ENCODE measurements at places on chromosomes 16 and 17. TPM values are rescaled to one million over a fixed set of nuclear protein-coding genes. Genes with fewer than 3 reads are reported as not detected.

Gene UBB
- total RNA-seq = 909 TPM

DNA sequence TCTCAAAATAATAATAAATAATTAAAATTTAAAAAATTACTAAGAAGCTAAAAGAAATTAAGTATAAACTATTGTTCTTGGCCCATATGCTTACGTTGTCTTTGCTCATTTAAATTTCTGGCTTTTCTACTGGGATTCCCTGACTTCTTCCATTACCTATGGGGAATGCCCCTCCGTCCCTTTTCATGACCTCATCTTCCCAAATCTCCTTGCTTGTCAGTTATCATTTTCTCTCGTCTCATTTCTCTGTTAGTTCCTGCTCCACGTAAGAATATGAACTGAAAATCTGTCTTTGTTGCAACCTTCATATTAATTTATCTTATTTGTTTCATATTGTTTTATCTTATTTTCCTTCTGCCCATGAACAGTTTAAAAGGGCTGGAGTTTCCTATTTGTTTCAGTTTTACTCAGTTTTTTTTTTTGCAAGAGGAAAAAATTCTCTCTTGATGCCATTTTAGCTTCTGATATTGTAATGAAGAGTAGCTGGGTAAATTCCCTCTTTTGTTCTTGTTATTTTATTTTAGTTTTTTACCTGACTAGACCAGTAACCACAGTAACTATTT is 2.5 kb upstream of the DNAJA2 start:
- H3K36me3 ChIP-seq = no peaks in the 10 kb centered on the region
- no peak overlapping the region for H3K4me3 ChIP-seq
- no peak for DNase-seq
- H3K4me1 ChIP-seq = peaks cover 40% of the 10 kb centered on the region

- no peak overlapping the region for H3K27ac ChIP-seq
- no peak for DNase-seq
- no peaks in the 10 kb centered on the region for H3K4me1 ChIP-seq
- no peak overlapping the region for H3K4me3 ChIP-seq
Observed at GRCh38 chr17:82160075-82160474, 52.6 kb downstream of the CCDC57 start.

Gene ATAD5
- 1.8 TPM for total RNA-seq

DNA sequence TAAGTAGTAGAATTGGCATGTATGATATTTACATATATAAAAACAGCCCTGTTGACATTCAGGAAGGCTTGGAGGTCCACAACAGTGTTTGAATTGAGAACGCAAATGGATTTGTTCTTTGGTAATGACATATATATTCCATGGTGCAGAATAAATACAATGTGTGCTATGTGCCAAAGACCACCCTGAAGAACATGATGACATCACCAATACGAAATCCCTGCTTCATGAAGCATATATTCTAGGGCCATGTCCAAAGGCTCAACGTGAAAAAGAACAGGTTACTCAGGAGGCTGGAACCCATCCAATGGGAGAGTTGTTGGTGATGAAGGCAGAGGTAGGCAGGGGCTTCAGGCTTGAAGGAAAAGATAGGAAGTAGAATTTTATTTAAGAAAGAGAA is 423.9 kb upstream of the MAF start:
- DNase-seq = no peak
- no peaks in the 10 kb centered on the region for H3K27me3 ChIP-seq
- H3K27ac ChIP-seq = no peak overlapping the region
- H3K4me1 ChIP-seq = no peaks in the 10 kb centered on the region
- no peaks in the 10 kb centered on the region for H3K36me3 ChIP-seq

DNA sequence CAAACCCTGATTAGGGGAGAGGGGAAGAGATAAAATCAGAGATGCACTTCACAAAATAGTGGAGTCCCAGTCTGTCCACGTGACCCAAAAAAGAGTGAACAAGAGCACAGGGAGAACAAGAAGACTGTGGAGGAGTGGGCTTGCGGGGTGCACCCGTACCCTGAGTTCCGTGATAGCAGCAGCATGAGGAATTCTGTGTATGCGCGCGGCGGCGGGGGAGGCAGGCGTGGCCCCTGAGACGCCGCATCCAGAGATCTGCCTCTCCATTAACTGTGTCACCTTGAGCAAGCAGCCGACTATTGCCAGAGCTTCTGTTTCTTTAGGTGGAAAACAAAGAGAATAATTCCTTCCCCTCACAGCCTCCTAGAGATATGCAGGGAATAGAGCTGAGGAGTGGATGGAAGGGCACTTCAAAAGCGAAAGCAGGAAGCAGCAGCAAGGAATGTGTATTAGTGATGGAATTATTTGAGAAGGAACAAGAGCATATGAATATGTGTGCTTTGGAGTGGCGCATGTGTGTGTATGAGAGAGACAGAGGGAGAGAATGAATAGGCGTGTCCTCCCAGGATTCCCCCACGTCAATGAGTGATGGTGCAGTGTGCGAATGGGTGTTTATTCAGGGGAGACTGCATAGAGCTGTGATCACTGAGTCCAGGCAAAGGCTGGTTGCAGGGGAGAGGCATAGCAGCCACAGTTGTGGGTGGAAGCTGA is 10.4 kb upstream of the SOX9 start:
- no peak overlapping the region for H3K27ac ChIP-seq
- DNase-seq = peak; percentile 19
- H3K27me3 ChIP-seq = peaks cover 39% of the 10 kb centered on the region
- peak overlapping the region; percentile 36 for H3K4me3 ChIP-seq
- H3K36me3 ChIP-seq = no peaks in the 10 kb centered on the region

DNA sequence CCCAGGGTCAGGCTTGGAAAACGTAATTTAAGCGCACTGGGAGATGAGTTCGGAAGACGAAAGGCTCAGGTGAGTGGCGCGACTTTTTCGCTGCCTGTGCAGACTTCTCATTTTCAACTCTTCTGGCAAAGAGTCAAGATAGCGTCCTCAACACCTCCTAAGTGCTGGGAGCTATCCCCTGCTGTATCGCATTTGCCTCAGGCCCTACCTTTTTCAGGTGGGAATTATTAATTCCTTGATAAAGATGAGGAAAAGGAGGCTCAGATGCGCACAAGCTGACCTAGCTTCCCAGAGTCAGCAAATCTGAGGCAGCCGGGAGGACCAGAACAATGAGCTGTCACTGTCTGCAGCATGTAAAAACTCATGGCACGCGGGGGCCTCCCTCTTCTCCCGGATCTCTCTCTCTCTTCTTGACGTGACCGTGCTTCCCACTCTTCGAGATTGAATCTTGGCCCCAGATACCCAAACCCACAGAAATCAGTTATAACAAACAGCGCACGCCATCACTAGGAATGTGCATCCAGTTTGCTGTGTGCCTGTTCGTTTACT is 512 bp upstream of the ADAMTS18 start:
- peaks cover 12% of the 10 kb centered on the region for H3K4me1 ChIP-seq
- H3K4me3 ChIP-seq = no peak overlapping the region
- DNase-seq = no peak
- H3K36me3 ChIP-seq = no peaks in the 10 kb centered on the region
- H3K27me3 ChIP-seq = peaks cover 9% of the 10 kb centered on the region

- no peaks in the 10 kb centered on the region for H3K27me3 ChIP-seq
- H3K4me1 ChIP-seq = peaks cover 55% of the 10 kb centered on the region
- H3K36me3 ChIP-seq = peaks cover 6% of the 10 kb centered on the region
Observed at GRCh38 chr17:60524463-60525327, 1.3 kb downstream of the APPBP2 start.

DNA sequence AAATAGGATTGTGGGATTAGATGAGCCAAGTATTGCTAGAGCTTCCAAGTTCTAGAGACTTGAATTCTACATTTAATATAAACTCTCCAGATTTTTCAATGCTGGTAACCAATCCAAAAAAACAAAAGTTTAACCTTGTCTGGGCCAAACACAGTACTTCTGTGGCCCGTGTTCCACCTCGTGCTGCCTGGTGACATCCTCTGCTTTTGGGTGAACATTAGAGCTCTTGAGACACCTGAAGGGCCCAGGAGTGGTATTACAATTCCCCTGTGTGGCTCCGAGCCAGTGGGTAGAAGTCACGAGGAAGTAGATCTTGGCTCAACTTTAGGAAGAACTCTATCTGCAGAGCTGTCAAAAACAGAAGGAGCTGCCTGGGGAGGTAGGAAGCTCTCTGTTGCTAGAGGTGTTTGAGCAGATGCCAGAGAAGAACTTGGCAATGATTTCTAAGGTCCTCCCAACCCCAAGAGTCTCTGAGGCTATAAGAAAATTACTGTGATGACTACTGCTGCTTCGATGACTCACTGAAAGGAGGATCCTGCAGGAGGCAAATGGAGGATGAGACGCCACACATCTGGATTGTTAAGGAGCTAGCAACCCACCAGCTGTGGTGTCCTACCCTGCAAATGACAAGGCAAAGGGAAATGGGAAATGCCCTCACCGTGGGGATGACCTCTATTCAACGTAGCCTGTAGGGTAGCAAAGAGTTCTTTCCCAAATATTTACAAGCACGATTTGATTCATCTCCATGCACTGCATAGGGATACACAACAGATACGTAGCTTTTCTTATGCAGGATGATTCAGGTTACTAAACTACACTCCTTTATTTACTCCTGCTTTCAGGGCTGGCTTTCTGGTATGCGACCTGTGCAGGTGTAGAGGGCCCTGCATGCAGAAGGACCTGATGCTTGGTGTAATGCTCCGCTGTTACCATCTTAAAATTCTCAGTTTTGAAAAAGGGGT is 45.8 kb upstream of the GAS7 start:
- DNase-seq = peak; percentile 69
- no peaks in the 10 kb centered on the region for H3K36me3 ChIP-seq
- no peak overlapping the region for H3K4me3 ChIP-seq
- no peaks in the 10 kb centered on the region for H3K4me1 ChIP-seq
- H3K27me3 ChIP-seq = no peaks in the 10 kb centered on the region

Gene METRN
- total RNA-seq = 16.3 TPM

- no peaks in the 10 kb centered on the region for H3K27me3 ChIP-seq
- H3K36me3 ChIP-seq = no peaks in the 10 kb centered on the region
- peaks cover 79% of the 10 kb centered on the region for H3K4me1 ChIP-seq
- H3K27ac ChIP-seq = no peak overlapping the region
- no peak overlapping the region for H3K4me3 ChIP-seq
Observed at GRCh38 chr17:75402026-75402425, 3.5 kb downstream of the GRB2 start.

Gene CLEC19A
- not detected for total RNA-seq

GRCh38 chr17:31869797-31870568 is 10.9 kb upstream of the COPRS start:
- peaks cover 100% of the 10 kb centered on the region for H3K36me3 ChIP-seq
- no peak for DNase-seq
- no peak overlapping the region for H3K27ac ChIP-seq

- no peak overlapping the region for H3K27ac ChIP-seq
- no peaks in the 10 kb centered on the region for H3K27me3 ChIP-seq
- DNase-seq = no peak
- H3K4me3 ChIP-seq = no peak overlapping the region
Observed at GRCh38 chr16:63096857-63097256, 1060.6 kb upstream of the CDH8 start.

DNA sequence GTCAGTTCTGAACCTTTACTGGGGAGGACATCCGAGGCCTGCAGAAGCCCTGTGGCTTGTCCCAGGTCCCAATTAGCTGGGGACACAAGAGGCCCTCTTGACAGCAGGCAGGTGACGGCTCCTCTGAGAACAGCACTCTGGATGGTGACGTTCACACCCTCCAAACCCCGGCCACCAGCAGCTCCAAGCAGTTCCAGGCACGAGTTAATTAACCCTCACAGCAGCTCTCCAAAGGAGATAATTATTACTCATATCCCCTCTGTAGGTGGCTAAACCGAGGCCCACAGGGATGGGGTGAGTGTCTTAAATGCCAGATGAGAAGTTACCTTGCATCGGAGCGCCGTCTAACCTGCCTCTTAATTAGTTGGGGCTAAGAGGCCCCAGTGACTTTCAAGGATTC is 168.9 kb upstream of the CIBAR2 start:
- H3K4me1 ChIP-seq = peaks cover 5% of the 10 kb centered on the region
- no peaks in the 10 kb centered on the region for H3K27me3 ChIP-seq
- H3K27ac ChIP-seq = no peak overlapping the region
- H3K36me3 ChIP-seq = no peaks in the 10 kb centered on the region
- DNase-seq = no peak
- no peak overlapping the region for H3K4me3 ChIP-seq

GRCh38 chr16:81268509-81268908 is 30.0 kb downstream of the BCO1 start:
- H3K27me3 ChIP-seq = no peaks in the 10 kb centered on the region
- no peak for DNase-seq
- no peak overlapping the region for H3K4me3 ChIP-seq

Data from stomach (tissue), 19 donors.